ENCODE measurements at places on chromosomes 3 and 15. TPM values are rescaled to one million over a fixed set of nuclear protein-coding genes. Genes with fewer than 3 reads are reported as not detected.

Gene DNAJA4
- 1.9 TPM for total RNA-seq

Gene SAMMSON
- not detected for total RNA-seq

Gene FGD5
- total RNA-seq, result 0.22 TPM

Gene CDC25A
- total RNA-seq, result 32.4 TPM

Gene IL17RD
- total RNA-seq, result 0.44 TPM

Gene NAA80
- total RNA-seq, result 9.6 TPM

Gene PTX3
- total RNA-seq, result 602 TPM

Gene LYSMD4
- 7.2 TPM for total RNA-seq

Gene AGBL1
- total RNA-seq, result not detected

Gene RNF7
- 55.3 TPM for total RNA-seq

Gene TYRO3
- total RNA-seq, result 7.7 TPM

Gene PRSS50
- total RNA-seq, result not detected

Gene GASK1A
- 0.22 TPM for total RNA-seq

Gene ABI3BP
- total RNA-seq, result 1.4 TPM

Gene GOLGA6L10
- total RNA-seq, result 1.8 TPM

Gene IGSF11
- not detected for total RNA-seq

Gene RIOX2
- total RNA-seq, result 35.6 TPM

Gene LMAN1L
- not detected for total RNA-seq

Gene SPTBN5
- 2.4 TPM for total RNA-seq

Gene FSD2
- not detected for total RNA-seq
